ENCODE measurements at places on chromosomes 1 and 21.
A peak's percentile ranks its signal among the peaks of the same experiment; 100 is the strongest.

- DNase-seq = no peak
Observed at GRCh38 chr1:101069158-101069557, 43.6 kb upstream of the DPH5 start.

- no peak for DNase-seq
Observed at GRCh38 chr1:227889863-227890405, 57.8 kb downstream of the WNT9A start.

DNA sequence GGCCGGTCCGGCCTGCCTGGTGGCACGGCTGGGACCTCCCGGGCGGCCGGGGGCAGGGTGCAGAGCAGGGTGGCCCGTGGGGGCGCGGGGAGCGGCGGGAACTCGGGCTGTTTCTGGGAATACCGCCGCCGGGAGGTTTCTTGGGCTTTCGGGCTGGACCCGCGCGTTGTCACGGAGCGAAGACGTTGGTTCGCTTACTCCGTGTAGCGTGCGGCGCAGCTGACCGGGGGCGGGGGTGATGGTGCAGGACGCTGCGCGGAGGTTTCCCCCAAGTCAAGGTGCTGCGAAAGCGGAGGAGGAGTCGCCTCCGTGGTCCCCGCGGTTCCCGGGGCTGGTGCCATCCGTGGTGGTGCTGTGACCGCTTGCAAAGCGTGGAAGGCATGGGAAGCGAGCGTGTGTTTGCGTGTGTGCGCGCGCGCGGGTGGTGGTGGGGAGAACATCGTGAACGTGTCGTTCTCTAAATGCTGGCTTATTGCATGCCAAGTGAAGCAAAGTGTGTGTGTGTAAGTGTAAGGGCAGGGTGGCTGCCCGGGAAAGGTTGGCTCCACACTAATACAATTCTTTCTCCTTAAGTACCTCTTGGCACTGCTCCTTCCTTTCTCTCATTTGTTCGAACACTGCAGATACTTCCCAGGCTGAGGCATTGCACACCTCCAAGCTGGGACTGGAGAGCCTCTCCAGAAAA lies 1.1 kb downstream of the RYR2 start:
- DNase-seq = no peak

- DNase-seq = peak; percentile 72
Observed at GRCh38 chr1:86704458-86704971, at the start of gene SH3GLB1. Gene SH3GLB1, plus strand, starts transcription at chr1:86704576. Its CDS starts 324 bp downstream, at chr1:86704900.

DNA sequence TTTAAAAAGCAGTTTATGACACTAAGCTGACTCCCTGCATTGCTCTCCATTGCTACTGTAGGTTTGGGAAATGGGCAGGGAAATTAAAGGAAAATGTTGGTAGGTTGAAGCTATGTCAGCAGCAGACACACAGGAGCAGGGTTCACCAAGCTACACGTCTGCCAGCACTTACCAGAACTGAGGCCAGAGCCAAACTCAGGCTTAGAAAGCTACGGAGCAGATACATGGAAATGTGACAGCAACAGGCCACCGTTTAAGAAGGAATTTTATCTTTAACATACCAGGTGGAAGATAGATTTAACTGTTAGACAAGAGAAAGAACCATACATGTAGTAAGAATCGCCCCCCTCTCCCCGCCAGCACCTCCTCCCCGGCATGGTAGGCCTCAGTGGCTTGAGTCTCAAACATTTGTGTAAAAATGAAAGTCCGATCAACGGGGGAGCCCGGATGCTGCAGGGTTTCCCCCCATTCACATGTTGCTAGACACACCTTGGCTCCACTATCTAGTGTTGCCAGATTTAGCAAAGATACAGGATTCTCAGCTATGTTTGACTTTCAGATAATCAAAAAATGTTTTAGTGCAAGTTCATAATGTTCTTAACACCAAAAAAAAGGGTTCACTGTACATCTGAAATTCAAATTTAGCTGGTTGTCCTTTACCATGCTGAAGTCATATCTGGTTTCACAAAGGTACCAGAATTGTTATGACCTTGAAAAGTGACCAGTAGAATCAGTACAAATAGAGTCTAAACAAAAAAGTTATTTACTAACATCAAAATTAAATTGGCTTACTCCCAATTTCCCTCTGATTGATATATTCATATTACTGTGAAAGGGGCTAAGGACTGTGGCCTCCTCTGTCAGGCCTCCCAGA lies 6.7 kb downstream of the OR2T11 start:
- no peak for DNase-seq

DNA sequence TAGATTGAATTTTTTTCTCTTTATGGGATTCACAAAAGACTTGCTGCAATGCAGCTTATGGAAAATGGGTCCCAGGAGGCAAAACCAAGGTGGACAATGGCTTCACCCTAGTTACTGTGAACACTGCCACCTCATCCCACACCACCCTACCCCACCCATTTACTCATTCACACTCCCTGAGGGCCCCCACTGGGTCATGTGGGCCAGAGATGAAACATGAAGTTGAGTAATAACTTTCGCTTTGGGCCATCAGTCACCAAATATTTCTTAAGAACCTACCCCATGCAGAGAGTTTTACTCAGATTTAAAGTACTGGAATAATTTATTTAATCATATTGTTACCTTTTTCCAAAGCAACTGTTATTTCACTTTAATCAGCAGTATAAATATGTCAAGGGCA lies 191.8 kb downstream of the TPR start:
- peak; percentile 54 for DNase-seq

DNA sequence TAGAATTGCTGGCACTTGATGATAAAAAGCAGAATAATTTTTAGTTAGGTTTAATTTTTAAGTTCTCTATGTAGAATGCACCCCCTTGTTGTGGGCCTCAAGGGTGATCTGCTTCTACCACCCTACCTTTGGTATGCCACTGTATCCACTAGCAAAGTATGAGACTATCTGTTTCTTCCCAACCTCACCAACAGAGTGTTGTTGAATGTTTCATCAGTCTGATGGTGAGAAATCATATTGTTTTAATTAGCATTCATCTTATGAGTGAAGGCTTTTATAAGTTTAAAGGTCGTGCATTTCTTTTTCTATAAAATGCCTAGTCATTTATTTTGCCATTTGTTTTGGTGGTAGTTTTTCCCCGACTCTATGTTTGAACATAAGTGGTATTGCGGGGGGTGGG lies 141.0 kb downstream of the MAGI3 start:
- no peak for DNase-seq

- no peak for DNase-seq
Observed at GRCh38 chr1:15952317-15953258, 23.3 kb downstream of the ZBTB17 start.

DNA sequence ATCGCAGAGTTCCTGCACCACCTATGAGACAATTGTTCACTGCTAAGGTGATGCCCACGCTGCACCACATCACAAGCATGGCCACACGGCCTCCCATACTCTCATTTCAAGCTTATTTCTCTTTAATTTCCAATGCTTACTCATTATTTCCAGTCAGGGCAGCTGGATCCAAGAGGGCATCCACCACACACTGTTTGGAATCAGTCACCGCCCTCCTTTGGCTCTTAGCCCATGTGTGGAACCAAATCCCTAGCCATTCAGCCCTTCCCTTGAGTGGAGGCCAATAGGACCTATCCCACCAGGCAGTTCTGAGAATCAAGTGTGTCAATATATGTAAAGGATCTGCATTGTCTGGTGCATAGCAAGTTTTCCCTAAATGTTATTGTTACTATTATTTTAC lies 26.3 kb upstream of the PALMD start:
- no peak for DNase-seq

DNA sequence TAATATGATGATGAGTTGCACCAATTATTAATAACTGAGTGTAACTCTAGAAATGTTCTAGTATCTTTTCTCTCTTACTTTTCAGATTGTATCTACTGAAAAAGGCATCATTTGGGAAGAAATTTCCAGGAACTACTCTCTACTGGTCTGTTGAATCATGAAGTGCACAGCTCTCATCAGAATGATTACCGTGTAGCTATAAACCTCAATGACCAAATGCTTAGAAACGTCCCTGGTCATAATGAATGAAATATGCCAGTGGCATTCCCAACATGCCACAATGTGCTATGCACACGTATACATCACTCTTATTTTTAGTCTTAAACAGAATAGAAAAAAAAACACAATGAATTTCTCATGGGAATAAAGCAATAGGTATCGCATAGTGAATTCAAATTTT lies 534.3 kb upstream of the OLFM3 start:
- DNase-seq = no peak

DNA sequence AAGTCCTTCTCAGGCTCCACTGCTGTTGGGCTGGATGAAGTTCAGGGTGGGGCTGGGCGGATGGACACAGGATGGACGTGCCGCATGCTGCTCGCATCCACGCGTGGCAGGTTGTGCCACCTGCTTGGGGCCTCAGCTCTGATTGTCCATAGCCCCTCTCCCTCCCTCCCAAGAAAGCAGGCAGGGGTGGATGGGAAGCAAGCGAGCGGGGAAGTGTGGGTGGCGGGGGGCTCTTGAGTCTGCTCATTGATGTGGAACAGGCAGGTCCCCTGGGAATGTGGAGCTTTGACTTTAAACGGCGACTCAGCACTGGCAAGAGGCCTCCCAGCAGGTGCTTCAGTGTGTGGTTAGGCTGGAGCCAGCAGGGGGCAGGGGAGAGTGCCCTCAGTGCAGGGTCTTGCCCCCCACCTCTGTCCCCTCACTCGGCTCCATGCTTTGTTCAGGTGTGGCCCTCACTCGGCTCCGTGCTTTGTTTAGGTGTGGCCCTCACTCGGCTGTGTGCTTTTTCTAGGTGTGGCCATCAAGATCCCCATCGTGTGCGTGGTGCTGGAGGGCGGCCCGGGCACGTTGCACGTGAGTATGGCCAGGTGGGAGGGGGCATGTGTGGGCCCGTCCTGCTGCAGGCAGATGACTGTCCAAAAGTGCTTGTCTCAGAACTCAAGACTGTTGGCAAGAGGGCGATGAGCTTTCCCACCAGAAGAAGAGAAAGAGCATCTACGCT lies 23.9 kb downstream of the TRPM2 start:
- DNase-seq = no peak

DNA sequence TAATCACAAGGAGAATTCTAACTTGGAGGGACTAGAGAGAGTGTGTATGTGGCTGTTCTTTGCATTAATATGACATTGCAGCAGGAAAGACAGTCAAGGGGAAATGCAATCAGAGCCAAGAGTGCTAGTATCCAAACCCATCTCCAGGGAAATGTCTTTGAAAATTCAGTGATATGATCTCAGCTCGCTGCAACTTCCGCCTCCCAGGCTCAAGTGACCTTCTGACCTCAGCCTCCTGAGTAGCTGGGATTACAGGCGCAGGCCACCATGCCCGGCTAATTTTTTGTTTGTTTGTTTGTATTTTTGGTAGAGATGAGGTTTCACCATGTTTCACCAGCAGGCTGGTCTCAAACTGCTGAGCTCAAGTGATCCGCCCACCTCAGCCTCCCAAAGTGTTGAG lies 16.3 kb downstream of the VASH2 start:
- no peak for DNase-seq

DNA sequence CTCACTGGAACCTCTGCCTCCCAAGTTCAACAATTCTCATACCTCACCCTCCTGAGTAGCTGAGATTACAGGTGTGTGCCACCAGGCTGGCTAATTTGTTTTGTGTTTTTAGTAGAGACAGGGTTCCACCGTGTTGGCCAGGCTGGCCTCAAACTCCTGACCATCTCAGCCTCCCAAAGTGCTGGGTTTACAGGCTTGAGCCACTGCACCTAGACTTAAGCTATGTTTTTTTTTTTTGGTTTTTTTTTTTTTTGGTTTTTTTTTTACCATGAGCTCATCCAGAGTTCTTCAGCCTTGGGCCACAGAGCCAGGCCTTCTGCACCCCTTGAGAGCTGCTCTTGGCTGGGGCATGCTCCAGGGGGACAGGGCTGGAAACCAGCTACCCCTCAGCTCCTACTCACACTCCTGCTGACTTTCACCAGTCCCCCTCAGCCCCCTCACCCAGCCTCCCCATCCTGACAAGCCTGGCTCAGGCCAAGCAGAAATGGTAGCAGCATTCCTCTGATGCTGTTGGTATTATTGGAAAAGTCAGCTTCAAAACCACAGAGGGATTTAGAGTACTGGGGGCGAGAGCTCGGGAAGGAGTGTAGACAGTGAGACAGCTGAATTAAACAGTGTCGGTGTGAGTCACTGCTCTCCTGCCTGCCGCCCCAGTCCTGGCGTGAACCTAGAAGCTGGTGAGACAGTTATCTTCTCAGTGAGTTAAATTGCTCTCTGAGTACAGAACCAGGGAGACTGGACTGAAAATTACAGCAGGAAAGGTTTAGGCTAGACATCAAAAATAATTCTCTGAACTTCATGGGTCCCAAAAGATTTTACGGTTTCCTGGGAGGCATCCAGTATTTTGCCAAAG lies 63.7 kb downstream of the NAV1 start:
- DNase-seq = no peak

GRCh38 chr1:244654108-244655038 lies 1.4 kb downstream of the DESI2 start:
- no peak for DNase-seq

DNA sequence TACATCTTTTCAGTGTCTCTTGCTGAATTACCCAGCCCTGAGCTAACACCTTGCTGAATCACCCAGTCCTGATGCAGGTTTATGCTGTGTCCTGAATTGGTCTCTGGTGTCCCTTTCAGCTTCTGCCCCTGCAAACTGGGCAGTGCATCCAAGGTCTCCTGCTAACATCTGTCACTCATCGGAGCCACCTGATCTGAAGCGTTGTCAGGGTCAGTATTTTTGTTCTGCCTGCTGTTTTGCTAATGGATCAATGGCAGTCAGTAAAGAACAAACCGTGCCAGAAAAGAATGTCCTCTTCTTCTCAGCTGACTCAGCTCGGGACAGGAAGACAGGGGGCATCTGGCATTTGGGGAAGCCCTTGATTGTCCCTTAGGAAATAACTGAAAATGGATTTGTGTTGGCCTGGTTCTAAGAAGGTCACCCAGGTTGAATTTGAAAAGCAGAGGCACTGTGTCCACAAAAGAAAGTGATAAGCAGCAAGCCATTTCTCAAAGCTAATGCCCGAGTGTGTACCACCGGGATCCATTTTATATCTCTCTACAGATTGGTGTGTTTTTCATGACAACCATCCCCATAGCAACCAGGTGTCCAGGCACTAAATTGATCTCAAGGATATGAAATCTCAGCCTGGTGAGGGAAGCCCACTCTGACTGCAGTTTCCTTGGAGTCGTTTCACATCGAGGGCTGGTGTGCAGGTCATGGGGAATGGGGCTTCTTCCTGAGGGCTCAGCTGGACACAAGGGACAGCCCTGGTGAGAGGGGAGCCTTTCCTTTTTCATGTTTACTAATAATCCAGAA lies 109.7 kb upstream of the IRF2BP2 start:
- no peak for DNase-seq

GRCh38 chr1:240803151-240803550 lies 191.2 kb upstream of the GREM2 start:
- no peak for DNase-seq

- no peak for DNase-seq
Observed at GRCh38 chr1:54850737-54851136, 36.3 kb downstream of the DHCR24 start.

GRCh38 chr1:224637515-224637914 lies 21.4 kb downstream of the CNIH3 start:
- DNase-seq = no peak
